Activated T-helper 1 cell treated with anti-CD3 and anti-CD28 coated beads, Interleukin-2, amount 50 U/mL, for 16 hours (primary cell): ENCODE measurements at places on chromosomes 4 and X.

GRCh38 chr4:124061413-124061812 lies 651.1 kb downstream of the ANKRD50 start:
- DNase-seq, result no peak

DNA sequence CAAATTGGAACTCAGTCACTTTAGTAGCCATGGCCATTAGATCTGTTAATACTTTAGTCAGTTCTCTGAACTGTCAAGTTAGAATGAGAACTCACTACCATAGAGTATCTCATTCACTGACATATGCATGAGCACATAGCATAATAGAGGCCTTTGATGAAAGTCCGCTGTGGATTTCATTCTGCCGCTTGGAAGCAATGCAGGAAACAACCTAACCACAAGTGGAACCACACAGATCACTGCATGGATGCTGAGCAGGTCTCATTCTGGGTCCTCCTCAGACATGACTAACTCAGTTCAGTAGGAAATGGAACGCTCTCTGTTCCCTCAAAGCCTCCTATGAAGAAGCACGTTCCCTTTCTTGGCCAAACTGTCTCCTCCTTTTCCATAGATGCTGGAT lies 1624.8 kb upstream of the TENM3 start:
- no peak for DNase-seq

DNA sequence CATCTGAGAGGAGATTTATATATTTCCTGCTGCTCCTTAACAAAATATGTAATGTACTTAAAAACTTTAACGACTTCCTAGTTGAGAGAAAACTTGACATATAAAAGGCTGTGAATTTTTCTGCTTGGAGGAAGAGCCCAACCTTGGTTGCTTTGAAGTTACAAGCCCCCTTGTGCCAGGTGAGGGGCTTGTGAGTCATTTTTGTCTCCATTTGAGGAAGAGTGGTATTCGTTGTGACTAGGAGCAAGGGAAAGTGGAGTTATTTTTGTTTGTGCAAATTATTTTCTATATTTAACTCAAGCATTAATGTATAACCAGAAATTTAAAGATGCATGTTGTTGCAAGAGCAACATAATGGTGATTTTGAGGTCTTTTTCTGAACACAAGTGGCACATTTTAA lies 99.0 kb upstream of the DDX3X start:
- DNase-seq, result no peak

DNA sequence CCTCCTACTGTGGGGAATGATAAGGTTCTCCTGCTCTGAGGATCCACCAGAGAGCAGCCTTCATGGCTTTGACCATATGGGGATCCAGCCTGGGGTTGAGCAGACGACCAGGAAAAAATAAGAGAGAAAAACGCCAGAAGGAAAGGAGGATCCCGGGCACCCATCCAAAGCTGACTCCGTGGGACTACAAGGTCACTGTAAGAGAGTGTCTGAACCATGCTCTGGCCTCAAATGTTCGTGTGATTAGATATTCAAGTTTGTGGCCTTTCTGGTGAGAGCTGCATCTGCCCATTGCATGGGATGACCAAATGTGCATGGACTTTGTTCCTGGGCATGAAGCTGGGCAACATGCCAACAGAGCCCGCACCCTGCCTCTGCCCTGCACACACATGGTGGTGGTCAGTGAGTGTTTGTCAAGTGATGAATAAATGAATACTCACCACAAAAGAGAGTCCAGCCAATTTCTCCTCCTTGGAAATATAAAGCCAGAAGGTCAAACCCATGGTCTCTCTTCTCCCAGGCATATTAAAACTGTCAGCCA lies 346.0 kb upstream of the GATB start:
- no peak for DNase-seq

GRCh38 chr4:14644580-14645282 lies 357.6 kb upstream of the CPEB2 start:
- DNase-seq, result no peak

DNA sequence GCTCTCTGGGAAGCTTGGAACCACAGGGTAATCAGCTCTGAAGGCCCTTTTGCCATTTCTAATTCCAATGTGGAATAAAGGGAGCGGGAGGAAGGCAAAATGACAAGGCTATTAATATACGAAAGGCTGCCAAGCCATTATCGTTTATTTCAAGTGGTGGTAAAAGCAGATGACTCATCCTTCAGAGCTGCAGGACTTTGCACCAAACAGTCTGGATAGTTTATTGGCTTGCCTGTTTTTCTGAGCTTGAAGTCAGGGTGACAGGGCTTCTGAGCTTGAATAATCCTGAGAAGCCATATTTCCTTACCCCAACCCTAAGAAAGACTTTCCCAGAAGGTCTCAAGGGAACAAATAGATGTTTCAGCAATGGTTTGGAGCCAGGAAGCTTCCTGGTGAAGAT lies 7.7 kb upstream of the GABRE start:
- DNase-seq, result no peak

GRCh38 chr4:128394778-128395177 lies 107.2 kb upstream of the PGRMC2 start:
- DNase-seq, result no peak

- no peak for DNase-seq
These were observed 44.8 kb upstream of the CBR4 start for GRCh38 chr4:169054879-169055278.

DNA sequence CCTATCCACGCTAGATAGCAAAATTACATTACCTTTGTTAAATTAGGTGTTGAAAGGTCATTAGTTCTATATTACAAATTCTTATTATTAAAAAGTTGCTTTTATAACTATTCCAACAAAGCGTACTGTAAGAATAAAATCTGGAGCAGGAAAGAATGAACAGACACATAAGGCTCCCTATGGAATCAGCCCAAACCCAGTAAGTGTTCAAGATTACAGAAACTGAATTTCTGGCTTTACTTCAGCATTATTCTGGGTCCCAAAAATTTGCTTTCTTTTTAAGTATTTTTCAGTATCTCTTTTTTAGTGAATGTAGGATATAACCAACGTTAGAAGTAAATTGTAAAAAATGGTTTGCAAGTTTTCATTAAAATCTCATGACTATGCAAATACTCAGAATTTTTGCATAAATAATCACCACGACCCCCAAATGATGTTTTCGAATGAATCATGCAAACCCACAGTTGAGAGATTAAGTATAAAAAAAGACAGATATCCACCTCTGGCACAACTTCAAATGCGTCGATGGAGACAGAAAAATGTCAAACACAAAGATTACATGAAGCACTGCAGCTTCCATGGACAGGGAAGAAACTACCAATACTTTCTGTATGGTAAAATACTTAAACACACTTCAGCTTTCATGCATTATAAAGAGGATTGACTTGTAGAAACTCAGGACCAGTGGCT lies 238.5 kb downstream of the RASL11B start:
- no peak for DNase-seq

DNA sequence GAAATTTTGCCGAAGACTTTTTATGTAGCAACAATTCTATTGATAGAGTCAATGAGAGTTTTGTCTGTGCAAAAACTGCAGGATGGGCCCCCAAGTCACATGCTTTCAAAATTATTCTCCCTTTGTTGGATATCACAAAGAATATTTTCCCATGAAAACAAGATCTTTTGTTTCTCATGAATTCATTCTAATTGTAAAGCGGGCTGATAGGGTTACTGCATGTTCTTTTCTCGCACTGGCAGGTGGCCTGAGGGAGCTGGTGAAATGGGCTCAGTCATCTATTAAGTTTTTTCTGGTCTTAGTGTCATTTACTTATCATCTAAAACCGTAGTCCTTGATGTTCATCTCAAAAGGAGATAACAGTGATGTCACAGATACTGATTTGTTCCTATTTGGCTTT lies 44.2 kb downstream of the MID1IP1 start:
- DNase-seq, result no peak

- DNase-seq, result no peak
These were observed 103.4 kb downstream of the QRFPR start for GRCh38 chr4:121277194-121278105.

GRCh38 chr4:41200486-41201017 lies 13.8 kb downstream of the APBB2 start:
- DNase-seq, result no peak

GRCh38 chr4:19945979-19946380 lies 305.7 kb upstream of the SLIT2 start:
- no peak for DNase-seq

GRCh38 chr4:44558031-44558605 lies 93.3 kb downstream of the YIPF7 start:
- DNase-seq, result no peak

DNA sequence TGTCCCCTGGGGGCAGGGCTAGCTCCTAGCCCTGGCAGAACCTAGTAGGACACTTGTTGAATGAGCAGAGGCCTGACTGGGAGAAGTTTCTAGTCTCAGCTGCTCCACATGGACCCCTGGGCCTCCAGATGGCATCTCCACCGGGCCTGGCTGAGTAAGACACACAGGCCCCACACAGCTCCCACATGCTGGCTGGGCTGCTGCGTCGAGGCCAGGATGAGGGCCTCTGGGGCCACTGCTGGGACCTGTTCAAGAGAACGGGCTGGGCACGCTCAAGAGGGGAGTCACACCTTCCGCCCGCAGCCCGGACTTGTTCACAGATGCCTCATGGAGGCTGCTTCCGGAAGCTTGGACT lies 4.2 kb upstream of the HGFAC start:
- DNase-seq, result no peak

DNA sequence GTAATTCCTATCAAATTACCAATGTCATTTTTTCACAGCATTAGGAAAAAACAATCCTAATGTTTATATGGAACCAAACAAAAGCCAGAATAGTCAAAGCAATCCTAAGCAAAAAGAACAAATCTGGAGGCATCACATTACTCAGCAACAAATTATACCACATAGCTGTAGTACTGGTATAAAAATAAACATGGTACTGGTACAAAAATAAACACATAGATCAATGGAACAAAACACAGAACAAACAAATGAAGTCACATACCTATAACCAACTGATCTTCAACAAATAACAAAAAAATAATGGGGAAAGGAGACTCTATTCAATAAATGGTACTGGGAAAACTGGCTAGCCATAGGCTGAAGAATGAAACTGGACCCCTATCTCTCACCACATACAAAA lies 37.4 kb downstream of the PPA2 start:
- DNase-seq, result no peak

- DNase-seq, result no peak
These were observed 4.7 kb upstream of the GPR143 start for GRCh38 chrX:9770319-9770718.

GRCh38 chr4:105130945-105131344 lies 15.7 kb upstream of the TET2 start:
- no peak for DNase-seq

DNA sequence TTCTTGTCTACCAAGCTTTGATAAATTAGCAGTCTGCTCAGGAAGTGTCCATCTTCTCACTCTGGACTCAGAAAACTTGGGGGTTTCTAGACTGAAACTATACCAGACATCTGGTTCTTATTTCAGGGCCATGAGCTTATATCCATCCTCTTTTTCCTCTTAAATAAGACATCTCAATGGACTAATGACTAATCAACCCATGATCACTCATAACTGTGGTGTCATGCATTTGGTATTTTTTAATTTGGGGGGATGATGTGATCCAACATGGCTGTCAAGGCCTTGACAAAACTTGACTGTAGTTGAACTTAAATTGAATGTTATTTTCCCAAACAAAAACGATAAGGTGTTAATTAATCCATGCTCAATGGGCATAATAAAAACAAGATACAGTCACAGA lies 87.8 kb downstream of the GPRASP3 start:
- no peak for DNase-seq

DNA sequence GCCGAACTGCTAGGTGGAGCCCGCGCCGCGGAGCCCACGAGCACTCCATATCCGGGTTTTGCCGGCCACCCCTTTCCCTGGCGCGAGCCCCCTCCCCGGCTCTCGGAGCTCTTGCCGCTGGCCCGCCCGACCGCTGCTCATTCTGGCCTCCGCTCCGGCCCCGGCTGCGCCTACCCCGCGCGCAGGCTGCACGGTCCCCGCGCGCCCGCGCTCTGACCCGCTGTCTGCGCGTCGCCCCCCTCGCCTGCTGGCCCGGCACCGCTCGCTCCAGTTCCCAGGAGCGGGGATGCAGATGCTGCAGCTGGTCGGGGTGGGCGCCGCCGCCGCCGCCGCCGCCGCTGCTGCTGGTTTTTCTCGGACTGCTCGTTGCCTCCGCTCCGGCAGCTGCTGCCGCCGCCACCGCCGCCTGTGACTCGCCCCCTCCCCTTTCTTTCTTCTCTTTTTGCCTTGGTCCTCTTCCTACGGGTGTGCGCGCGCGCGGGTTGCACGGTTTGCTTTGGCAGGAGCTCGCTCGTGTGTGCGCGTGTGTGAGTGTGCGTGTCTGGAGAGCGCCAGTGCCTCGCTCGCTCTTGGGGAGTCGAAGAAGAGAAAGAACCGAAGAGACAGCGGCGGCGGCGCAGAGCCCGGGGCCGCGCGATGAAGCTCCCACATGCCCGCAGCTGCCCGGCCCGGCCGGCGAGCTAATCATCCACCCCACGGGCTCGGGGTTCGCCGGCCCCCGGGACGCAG lies at the start of gene ADGRL3:
ADGRL3 (plus strand) TSS at position 140 of the 729 bp plus-strand sequence.
- DNase-seq, result no peak

DNA sequence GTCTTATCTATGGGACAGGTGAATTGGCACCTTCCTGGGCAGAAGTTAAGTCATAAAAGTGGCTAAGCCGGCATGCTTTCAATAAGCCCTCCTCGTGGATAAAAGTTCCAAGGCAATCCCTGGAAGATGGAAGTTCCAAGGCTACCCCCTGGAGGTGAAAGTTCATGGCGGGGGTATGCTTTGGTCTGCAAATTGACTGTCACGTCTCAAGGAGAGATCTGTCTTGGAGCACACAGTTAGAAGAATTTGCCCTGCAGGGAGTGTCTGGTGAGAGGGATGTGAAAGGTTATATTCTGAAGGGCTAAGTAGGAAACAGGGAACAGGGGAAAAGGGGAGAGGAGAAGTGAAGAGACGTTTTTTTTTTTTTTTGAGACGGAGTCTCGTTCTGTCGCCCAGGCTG lies 26.2 kb upstream of the GPR173 start:
- DNase-seq, result no peak

- no peak for DNase-seq
These were observed 1.4 kb downstream of the PRKG2 start for GRCh38 chr4:81213671-81214070.

- DNase-seq, result no peak
These were observed 191.8 kb downstream of the PDGFC start for GRCh38 chr4:156779774-156780173.

- DNase-seq, result no peak
These were observed 66.4 kb downstream of the TMEM154 start for GRCh38 chr4:152613351-152613750.

DNA sequence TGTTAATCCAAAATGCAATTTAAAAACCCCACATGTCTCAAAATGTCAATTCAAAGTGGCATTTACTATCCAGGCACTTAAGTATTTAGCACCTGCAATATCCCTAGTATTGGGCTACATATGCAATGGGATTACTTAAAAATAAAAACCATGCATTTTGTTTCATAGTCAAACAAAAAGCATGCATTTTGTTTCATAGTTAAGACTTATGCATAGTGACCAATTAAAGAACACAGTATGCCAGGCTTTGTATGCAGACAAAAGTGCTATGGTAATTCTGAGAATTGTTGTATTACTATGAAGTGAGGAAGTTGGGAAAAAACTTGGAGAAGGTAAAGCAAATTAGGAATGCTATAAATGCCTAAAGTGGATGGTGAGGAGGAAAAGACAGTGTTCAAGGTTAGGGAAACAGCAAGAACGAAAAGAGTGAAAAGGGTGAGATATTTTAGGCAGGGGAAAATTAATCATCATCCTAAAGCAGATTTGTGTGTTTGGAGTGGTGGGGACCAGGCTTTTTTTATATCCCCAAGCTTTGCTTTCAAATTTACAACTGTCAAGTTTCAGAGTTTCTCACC lies 10.6 kb upstream of the BMP2K start:
- no peak for DNase-seq
